Activated naive CD4-positive, alpha-beta T cell (primary cell): ENCODE measurements at places on chromosomes 5 and 9.

DNA sequence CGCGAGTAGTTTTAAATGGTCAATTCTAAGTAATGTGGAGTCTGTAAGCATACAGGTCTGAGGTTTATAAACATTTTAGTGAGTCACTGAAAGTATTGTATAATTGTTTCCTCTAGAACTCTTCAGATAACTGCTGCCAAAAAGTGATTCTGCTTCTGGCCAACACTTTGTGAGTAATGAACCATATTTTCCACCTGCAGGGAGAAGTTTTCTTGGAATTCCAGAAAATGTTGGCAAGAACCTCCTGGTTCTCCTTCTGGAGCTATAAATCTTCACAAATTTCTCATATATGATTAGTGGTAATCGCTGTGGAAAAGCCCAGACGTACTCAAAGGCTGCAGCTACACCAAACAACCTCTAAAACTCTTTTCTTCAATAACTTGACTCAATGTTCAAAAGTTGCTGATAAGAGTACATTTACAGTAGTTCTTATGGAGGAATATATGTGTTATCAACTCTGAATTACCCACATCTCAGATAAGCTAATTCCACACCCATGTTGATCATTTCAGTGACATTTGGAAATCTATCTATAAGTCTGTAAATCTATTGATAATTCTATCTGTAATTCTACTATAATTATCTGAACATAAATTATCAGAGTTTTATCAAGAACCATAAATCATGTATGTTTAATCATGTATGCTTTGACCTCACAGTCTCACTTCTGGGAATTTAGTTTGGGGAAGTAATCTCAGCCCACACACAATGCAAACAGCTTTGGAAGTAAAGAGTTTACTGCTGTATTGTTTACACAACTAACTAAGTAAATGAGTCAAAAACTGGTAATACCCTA lies 74.1 kb downstream of the FNBP1 start:
- no peak for DNase-seq

DNA sequence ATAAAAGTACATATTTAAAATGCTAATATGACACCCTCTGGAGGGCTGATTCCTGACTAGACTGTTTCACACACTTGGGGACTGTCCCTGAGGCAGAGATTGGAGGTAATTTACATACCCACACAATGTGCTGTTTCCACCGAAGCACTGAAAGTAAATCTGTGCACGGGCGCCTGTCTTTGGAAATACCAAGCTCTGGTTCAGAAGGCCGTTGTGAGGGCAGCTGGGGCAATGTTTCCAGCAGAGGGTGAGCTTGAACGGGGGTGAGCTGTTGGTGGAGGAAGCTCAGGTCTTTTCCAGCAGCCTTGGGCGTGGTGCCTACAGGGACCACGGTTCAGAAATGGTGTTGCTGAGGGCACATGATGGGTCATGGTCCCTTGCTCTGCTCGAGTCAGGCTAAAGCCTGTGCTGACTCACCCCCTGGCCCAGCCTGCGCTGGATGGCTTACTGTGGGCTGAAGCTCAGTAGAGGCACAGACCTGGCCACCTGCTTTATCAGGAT lies 25.8 kb upstream of the HMCN2 start:
- no peak for DNase-seq

- DNase-seq, result no peak
These were observed 30.7 kb downstream of the TCF7 start for GRCh38 chr5:134145041-134145757.

- DNase-seq, result no peak
These were observed 155.3 kb upstream of the GNA14 start for GRCh38 chr9:77803423-77803822.

DNA sequence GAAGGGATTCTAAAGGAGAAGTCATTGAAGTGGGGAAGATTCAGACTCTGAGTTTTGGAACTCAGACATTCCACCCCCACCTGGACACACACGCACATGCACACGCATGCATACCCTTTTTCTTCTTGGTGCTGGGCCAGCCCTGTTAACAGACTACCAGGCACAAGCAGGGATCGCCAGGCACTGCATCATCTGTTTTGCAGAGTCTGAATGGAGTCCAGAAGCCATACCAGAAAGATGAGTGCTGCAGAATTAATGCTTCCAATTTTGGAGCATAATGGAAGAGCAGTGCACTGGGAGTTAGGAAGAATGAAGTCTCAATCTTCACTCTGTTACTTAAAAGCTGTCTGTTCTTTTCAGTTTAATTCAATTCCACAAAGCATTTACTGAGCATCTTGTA lies 95.5 kb downstream of the PDE8B start:
- DNase-seq, result no peak

DNA sequence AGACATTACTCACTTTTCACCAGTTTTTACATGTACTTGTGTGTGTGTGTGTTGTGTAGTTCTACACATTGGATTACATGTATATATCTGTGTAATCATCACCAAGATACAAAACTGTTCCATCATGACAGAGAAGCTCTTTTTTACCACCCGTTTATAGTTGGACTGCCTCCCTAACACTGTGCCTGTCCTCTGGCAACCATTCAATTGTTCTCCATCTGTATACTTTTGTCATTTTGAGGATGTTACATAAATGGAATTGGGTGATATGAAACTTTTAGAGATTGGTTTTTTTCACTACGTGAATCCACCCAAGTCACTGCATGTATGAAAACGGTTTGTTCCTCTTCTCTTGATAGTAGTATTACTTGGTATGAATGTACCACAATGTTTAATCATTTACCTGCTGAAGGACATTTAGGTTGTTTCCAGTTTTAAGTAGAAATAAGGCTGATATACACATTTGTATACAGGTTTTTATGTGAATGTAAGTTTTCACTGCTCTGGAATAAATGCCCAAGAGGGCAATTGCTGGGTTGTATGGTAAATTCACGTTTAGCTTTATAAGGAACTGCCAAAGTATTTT lies 126.2 kb downstream of the MAPKAP1 start:
- DNase-seq, result no peak
